Esophagus squamous epithelium (tissue), 5 donors: ENCODE measurements at places on chromosomes 3 and 15.

DNA sequence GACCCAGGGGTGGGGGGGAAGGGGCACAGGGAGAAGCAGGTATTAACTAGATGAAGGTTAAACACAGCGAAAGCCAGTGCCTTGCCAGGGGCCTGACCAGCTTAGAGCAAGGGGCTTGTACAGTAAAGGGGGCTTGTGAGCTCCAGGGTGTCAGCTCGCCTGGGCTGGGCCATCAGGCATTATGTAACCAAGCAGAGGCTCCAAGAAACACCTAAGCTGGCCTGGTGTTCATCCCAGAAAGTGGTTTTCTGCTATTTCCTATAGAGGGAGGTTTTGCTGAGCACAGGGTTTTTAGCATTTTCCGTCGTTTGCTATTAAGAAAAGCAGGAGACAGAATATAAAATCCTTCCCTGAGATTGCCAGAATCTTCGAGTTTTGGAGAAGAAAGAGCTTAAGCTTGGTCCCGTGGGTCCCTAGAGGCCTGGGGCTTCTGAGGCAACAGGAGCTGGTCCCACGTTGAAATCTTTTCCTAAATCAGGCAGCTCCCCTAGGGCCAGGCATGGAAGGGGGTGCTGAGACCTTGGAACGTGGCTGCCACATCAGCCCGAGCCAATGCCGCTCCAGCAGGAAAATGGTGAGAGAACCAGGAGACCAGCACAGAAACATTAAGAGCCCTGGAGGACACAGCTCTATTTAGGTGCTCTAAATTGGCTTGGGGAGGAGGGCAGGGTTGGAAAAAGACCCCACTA, 71.4 kb downstream of the ISG20 start:
- no peak for DNase-seq

- no peak for DNase-seq
Observed at GRCh38 chr15:50113187-50113505, 5.9 kb downstream of the ATP8B4 start.

DNA sequence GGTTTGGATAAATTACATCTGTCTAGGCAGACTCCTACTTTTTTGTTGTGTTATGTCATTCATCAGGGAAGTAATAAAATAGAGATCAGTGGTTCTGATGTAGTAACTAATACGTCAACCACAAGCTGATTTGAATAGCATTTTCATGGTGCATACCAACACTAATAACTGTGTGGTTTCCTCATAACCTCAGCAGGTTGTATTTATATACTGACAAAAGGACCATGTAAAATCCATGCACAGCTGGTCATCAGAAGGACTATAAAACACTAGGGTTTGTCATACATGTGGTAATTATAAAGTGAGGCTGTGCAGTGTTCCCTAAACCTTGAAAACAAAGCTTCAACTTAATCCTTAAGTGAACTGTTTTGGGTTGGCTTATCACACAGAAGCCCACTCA, 216.8 kb upstream of the RBMS3 start:
- DNase-seq: no peak

- no peak for DNase-seq
Observed at GRCh38 chr3:153967260-153967659, 153.9 kb upstream of the ARHGEF26 start.

DNA sequence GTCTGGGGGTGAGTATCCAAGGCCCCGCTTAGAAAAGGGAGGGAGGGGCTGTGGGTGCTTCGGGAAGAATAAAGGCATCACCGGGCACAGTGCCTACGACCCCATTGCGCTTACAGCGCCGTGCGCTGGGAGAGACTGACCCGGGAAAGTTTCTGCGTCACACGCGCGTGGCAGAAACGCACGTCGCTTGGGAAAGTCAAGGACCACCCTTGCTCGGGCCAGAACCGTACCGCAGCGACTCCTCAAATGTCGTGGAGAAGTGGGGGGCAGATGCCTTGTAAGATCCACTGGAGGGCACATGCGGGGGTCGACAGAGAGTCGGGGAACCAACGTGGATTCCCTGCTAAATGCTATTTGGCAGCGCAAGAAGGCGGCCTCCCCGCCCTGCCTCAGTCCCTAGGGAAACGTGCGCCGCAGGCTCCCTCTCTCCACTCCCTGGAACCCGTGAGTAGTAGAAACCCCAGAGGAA, 2.4 kb downstream of the ADAMTS9 start:
- no peak for DNase-seq

- DNase-seq: peak; percentile 9
Observed at GRCh38 chr15:50906954-50907600, 1.4 kb upstream of the AP4E1 start.

DNA sequence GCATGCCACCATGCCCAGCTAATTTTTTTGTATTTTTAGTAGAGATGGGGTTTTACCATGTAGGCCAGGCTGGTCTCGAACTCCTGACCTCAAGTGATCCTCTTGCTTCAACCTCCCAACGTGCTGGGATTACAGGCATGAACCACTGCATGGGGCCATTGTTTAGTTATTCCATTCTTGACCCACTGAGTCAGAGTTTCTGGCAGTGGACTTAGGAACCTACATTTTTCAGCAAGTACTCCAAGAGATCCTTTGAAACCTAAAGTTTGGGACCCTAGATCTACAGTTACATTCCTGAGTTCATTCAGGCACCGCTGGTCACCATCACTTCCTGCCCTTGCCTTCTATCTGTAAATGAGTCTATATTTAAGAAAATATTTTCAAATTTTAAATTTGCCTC, 1.4 kb upstream of the TNFSF10 start:
- DNase-seq: no peak

- DNase-seq: no peak
Observed at GRCh38 chr3:53250453-53250852, 5.4 kb downstream of the TKT start.

DNA sequence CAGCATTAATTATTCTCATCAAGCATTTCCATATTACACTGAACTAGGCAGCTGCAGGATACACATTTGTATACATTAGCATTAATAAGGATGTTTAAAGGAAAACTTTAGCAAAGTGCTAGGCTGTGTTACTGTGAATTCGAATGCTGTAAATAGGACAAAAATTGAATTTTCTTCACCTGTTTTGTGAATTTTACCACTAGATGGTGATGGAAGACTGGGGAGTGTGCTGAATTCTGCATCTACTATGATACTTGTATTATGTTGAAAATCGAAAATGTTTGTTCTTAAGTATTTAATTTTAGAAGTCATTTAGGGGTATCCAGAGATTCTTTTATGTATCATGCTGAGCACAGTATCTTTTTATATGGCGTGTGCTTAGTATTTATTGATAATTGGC, 12.3 kb upstream of the P2RY14 start:
- DNase-seq: no peak

GRCh38 chr15:26773067-26773877, 406 bp upstream of the GABRB3 start:
- DNase-seq: no peak

- DNase-seq: no peak
Observed at GRCh38 chr15:69996321-69997160, 101.2 kb downstream of the TLE3 start.
